Occipital lobe (tissue), 3 donors: ENCODE measurements at places on chromosomes 3 and 15. TPM values are rescaled to one million over a fixed set of nuclear protein-coding genes. Genes with fewer than 3 reads are reported as not detected.

DNA sequence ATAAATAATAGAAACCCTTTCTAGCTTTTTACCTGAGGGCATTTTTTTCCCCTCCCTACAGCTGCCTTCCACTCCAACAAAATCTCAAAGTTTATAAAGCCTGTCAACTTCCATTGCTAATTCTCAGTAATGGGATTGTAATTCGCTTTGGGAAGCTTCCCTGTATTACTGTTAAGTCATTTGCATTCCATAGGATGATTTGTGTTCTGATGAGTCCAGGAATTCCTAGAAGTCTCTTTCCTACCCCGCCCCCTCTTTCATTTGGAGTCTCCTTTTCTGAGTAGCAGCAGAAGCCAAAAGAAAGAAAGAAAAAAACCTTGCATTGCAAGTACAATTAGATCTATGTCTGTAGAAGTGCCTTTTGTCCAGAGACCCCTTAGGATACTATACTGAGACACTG, 1033.3 kb downstream of the IGSF11 start:
- no peak for DNase-seq

GRCh38 chr15:68558318-68559305, 20.2 kb upstream of the CORO2B start:
- no peak for DNase-seq

DNA sequence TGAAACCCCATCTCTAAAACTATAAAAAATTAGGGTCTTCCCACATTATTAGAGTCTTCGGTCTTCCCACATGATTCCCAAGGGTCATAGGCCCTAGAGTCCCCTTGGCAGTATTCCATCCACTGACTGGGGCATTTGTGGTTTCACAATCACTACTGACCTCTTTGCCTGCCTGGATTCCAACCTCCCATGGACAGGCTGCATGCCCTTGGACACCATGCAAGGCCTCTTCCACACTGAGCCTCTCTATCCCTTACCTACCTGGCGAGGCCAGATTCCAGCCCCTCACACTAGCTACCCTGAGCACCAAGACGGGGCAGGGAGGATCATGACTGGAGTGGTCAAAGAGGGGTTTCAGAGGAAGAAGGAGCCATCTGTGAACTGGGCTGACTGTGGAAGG, 64.4 kb downstream of the SRGAP3 start:
- no peak for DNase-seq

DNA sequence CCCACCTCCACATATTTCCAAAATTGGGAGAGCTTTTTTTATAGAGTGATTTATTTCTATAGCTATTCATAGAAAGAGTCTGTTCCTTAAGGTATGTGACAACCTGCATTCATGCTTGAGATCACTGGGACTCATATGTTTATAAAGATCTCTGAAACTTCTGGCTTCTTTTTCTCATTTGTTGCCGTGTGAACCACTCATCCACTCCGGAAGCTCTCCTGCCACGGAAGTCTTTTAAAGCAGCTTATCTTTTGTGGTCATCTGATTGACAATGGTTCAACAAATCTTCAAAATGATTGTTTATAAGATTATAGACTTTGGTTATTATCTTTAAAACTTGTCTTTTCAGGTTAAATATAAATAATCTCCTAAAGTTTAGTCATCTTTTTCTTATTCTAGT, 260.5 kb downstream of the C3orf38 start:
- DNase-seq, result no peak

DNA sequence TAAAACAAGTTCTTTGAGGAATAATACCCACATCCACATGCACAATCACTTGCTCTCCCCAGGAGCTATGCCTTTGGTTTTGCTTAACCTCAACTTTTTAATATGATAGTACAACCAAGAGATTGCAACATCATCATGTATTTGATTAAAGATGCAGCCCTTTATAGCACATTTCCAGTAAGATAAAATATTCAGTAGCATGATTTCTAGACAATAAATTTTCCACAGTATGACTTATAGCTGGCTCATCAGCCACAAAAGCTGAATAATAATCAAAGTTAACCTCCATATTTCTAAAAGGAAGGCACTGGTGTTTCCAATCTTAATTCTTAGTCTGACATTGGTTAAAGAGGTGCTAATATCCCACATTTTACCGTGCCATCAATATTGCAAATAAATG, 622.5 kb downstream of the TBL1XR1 start:
- DNase-seq, result no peak

DNA sequence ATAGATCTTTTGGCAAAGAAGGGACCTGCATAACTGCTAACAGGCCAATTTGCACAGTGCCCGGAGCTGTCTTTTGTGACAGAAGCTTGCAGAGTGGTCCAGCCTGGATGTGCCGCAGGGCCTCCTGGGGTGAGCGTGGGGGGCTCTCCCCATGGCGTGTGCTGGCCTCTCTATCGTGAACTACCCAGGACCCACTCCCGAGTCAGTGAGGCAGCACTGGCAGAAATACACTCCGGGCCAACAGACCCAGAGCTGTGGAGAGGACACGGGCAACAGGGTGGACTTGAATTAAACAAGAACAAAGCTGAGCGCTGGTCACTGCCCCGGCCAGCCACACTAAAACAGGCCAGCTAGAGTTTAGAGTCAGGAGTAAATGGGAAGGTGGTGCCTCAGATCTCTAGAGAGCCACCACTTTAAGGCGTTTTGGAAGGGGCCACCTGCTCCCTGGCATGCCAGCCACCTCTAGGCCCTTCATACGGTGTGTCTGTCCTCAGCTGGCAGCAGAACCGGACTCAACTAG, 152.1 kb downstream of the KLF13 start:
- no peak for DNase-seq

The SCG5 gene
- total RNA-seq, result 124 TPM

DNA sequence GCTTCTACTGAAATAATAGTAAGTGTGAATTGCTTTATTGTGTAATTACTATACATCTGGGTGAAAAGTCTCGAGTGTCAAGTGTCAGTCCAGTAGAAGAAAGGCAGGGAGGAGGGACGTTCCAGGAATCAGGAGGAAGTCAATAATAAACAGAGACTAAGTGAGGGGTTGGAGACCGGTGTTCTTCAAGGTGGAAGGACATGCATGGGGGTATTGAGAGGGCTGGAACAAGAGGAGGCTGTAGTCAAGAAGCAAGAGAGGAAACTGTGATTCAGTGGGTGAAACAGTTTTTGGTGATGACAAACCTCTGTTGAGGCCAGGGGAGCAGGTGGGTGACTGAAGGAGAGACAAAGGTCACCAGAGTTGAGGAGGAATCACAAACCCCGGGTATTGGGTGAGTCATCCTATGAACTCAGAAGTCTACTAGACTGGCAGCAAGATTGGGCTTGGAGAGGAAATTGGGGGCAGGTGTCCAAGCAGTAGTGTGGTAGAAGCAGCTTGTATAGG, 11.6 kb upstream of the SCAMP5 start:
- DNase-seq, result no peak

The GOLGA6D gene
- total RNA-seq, result not detected

The WNT5A gene
- total RNA-seq, result 6.6 TPM

The PFKFB4 gene
- total RNA-seq, result 19.2 TPM

The MAP6D1 gene
- total RNA-seq, result 4.5 TPM

GRCh38 chr15:93033434-93034045, 55.5 kb downstream of the RGMA start:
- DNase-seq, result no peak

DNA sequence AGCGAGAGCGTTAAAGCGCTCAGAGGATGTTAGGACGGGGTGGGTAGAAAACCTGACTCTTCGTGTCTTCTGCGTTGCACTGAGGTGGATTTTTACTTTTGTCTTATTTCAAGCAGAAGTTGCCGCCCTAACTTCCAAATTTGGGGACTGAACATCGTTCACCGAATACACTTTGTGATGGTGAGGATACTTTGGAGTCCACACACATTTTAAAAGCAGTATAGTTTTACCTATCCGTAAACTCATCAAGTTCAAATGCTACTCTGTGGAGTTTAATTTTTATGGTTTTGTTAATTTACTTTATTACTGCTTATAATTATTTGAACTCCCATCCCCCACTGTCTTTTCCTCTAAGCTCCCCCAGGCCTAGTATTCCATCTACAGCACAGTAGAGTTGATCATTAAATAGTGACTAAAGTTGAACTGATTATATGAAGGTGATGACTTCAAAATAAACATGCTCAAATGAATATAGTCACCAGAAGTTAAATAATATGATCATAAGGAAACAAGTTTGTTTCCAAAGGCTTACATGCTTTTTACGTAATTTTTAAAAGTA, 617 bp upstream of the EOGT start:
- DNase-seq, result no peak

DNA sequence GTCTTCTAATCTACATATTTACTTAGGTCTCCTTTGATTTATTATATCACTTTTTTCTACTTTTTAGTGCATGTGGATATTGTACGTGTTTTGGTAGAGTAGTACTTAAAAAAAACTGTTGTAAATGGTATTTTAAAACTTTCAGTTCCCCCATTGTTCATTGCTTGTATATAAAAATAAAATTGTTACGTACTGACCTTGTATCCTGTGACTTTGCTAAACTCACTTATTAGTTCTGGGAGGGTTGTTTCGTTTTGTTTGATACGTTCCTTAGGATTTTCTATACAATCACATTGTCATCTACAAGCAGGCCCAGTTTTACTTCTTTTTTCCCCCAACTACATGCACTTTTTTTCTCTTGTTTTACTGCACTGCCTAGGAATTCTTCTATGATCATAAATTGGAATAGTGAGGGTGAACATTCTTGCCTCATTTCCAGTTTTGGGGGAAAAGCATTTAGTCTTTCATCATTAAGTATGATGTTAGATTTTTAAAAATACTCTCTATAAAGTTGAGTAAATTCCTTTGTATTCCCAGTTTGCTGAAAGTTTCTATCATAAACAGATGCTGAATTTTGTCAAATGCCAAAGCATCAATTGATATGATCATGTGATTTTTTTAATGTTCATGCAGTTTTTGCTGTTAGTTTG, 33.5 kb upstream of the ACKR4 start:
- DNase-seq, result no peak

DNA sequence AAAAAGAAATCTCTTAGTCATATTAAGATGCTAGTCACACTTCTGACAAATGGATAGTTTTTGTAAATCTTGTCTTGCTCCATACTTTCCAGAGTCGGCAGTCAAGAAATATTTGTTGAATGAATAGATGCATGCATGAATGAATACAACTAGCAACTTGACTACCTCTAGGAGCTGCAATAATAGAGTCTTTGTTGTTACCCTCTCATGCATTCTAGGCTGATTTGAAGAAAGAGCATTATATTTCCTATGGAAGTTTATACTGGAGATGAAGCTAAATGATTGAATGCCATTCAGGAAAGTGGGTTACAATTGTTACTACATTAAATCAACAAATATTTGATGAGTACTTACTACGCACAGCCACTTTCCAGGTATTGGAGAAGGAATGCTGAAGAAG, 18.1 kb upstream of the TRAT1 start:
- DNase-seq, result no peak

DNA sequence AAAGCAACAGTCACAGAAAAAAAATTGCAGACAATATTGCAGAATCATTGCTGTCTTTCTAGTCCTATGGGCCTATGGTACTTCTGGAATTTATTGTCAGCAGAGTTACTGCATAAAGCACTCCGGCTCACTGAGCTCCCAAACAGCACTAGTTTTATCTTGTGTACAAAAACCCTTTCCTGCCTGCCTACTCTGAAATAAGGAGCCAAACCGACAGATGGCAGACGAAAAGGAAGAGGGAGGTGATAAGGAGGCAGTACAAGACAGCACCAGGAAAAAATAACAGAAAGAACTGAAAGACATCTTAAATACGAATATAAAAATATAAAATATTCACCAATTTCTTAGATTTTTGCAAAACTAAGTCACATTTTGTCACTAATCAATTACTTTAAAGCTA, 15.6 kb downstream of the HERC1 start:
- no peak for DNase-seq

The TCTA gene
- total RNA-seq, result 10.1 TPM

DNA sequence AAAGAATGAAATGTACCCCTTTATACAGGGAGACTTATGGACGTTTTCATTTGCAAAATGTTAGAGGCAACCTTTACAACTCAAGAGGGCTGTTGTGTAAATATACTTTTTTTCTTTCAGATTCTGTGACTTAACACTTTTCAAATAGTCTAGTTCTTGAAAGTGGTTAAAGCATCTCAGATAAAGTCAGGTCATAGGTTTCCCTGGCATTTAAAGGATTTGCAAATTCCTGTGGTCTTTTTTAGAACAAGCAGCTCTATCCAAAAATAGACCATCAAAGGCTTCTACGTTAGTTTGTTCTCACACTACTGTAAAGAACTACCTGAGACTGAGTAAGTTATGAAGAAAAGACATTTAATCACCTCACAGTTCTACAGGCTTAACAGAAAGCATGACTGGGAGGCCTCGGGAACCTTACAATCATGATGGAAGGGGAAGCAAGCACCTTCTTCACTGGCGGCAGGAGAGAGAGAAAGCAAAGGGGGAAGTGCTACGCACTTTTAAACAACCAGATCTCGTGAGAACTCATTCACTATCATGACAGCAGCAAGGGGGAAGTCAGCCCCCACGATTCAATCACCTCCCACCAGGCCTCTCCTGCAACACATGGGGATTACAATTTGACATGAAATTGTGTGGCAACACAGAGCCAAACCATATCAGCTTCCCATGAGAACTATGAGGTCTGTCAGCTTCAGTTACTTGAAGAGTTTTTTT, 23.3 kb upstream of the GABRR3 start:
- no peak for DNase-seq

- no peak for DNase-seq
These were observed 76.4 kb downstream of the DAPK2 start for GRCh38 chr15:63969652-63970421.

DNA sequence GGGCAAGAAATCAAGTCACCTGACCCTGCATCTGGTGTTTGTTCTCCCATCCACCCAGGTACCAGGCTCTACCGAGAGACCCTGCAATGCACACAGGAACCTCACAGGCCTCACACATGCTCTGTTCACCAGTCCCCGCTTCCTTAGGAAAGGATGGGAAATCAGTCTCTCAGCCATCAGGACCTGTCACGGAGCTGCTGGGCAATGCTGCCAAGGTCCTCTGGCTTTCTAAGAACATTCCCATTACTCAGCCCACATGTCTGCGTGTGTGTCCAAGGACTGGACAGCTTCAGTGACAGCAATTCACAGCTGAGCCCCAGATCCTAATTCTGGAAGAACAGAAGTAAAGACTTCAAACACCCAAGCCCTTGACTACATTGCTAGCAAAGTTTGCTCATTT, 6.5 kb upstream of the SRGAP3 start:
- no peak for DNase-seq

The RNF13 gene
- 108 TPM for total RNA-seq

The NR2F2 gene
- 4.1 TPM for total RNA-seq

The MINAR1 gene
- 3.6 TPM for total RNA-seq

The SLC15A2 gene
- total RNA-seq, result 10.0 TPM

- no peak for DNase-seq
These were observed 12.5 kb upstream of the TRAK1 start for GRCh38 chr3:42078677-42079076.

The HDC gene
- total RNA-seq, result not detected

DNA sequence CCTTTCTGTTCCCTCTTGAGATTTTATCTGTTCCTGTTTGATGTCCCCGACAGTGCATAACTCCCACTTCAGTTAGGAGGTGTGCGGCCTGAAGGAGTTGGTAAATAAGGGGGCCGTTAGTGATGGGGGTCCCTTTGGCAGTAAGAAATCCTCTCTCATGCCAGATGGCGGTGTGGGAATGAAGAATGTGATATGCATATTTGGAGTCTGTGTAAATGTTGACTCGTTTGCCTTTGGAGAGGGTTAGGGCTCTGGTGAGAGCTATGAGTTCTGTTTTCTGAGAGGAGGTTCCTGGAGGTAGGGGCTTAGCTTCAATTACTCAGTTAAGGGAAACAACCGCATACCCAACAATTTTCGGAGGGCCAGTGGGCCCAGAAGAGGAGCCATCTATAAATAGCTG, 38.8 kb upstream of the RNF7 start:
- no peak for DNase-seq

The SFMBT1 gene
- 25.6 TPM for total RNA-seq

- peak; percentile 69 for DNase-seq
These were observed 623 bp downstream of the ZNF639 start for GRCh38 chr3:179323197-179324110.
